ENCODE measurements at places on chromosomes 7 and 10. TPM values are rescaled to one million over a fixed set of nuclear protein-coding genes. Genes with fewer than 3 reads are reported as not detected.
A peak's percentile ranks its signal among the peaks of the same experiment; 100 is the strongest.

GRID1 gene
- total RNA-seq: under 0.01 TPM

TNRC18 gene
- total RNA-seq: 78.0 TPM

CPA2 gene
- 0.32 TPM for total RNA-seq

ABCB4 gene
- under 0.01 TPM for total RNA-seq

TBXAS1 gene
- total RNA-seq: not detected

VPS50 gene
- total RNA-seq: 28.3 TPM

SPDYE16 gene
- not detected for total RNA-seq

LIPF gene
- not detected for total RNA-seq

OPN4 gene
- total RNA-seq: not detected

ZSWIM8 gene
- total RNA-seq: 82.5 TPM

OR2A5 gene
- total RNA-seq: not detected

COL28A1 gene
- under 0.01 TPM for total RNA-seq

- DNase-seq: peak; percentile 49
Measured at GRCh38 chr10:101297901-101298486, 56.0 kb upstream of the BTRC start.

- peak; percentile 90 for DNase-seq
Measured at GRCh38 chr7:2633538-2634266, 1.9 kb downstream of the TTYH3 start.

DNA sequence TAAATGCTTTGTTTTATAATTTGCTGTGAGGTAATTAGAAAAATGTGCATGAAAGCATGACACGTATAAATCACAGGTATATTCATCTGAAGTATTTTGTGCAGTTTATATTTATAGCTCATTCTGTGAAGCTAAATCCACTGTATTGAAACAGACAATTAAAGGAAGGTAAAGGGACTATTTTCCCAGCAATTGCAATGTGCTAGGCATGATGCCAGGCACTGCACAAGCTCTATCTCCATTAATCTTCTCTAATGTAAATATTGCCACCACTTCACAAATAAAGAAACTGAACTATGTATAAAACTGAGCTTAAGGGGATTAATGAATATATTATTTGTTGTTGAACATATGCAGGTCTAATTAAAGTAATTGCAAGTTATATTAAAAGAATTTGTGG is 1012.5 kb downstream of the NRG3 start:
- no peak for DNase-seq

- peak; percentile 71 for DNase-seq
Measured at GRCh38 chr7:17506095-17506494, 207.6 kb downstream of the AHR start.

- DNase-seq: peak; percentile 84
Measured at GRCh38 chr7:151051108-151051507, 2.8 kb downstream of the ASIC3 start.

- DNase-seq: no peak
Measured at GRCh38 chr10:46014683-46015405, 15.6 kb downstream of the NCOA4 start.

DNA sequence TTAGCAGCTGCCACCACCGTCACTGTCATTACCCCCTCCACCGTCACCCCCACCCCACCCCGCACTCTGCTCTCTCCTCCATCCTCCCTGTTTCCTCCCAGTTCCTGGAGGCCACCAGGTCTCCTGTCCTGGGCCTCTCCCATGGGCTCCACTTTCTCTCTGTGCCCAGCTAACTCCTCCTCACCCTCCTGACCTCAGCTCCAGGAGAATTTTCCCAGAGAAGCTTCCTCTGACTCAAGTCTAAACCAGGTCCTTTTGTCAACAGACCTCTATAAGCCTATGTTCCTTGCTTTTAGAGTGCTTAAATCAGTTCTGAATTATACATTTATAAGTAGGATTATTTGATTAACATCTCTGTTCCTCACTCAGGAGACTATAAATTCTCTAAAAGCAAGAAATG is 150.0 kb downstream of the ARHGAP12 start:
- no peak for DNase-seq

DNA sequence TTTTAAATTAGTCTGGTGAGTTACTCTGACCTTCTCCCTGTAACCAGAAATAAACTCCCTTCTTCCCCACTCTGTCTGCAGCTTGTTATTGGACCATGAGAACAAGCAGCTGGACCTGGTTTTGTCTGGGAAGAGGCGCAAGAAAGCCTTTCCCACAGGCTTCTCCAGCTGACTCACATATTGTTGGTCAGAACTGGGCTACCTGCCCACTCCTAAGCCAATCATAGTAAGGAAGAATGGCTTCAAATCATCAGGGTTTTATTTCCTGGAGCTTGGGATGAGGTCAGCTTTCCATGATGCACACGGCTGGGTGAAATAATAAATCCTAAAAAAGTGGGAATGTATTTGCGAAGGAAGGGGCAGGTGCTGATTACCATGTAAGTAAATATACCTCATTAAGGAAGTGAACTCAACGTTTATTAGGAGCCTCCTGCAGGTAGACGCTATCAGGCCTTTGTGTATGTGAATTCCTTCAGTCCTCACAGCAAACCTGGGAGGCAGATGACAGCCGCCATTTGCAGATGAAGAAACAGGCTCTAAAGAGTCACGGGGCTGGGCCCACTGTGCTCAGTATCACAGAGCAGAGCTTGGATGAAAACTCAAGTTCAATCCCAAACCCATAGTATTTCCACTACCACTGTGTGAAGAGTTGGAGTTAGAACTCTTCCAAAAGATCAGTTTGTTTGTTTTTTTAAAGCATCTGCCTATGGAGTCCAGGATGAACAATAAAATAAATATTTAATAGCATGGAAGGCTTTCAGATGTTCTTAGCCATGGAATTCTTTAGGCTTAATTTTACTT is 32.8 kb downstream of the IL15RA start:
- peak; percentile 100 for DNase-seq

DNA sequence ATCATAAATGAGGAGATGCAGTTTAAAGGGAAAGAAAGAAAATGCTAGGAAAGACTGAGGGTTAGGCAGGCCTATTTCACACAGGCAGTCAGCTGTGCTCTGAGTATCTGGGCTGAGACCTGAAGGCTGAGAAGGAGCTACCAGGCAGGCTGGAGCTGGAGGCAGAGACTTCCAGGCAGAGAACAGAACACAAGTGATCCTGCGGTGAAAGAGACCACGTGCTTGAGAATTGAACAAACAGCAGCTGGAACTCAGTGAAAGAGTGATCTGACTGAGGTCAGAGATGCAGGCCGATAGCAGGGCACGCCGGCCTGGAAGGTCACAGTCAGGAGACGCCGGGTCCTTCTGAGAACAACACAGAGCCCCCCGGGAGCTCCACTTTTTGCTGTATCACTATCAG is 147.8 kb downstream of the ADAM12 start:
- DNase-seq: peak; percentile 70

GRCh38 chr10:46020344-46020657 is 10.1 kb downstream of the NCOA4 start:
- no peak for DNase-seq

DNA sequence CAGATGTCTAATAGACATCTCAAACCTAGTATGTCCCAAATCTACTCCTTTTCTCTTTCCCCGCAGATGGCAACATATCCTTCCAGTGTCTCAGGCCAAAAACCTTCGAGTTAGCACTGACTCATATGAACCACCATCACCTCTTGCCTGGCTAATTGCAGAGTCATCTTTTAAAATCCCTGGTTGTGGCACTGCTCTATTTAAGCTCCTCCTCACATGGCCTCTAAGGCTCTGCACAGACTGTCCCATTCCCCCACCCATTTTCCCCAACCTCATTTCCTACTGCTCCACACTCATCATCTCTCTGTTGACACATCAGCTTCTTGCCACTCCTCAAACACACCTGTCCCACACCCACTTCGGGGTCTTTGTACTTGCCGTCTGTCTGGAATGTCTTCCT is 16.8 kb upstream of the HBP1 start:
- peak; percentile 44 for DNase-seq

DNA sequence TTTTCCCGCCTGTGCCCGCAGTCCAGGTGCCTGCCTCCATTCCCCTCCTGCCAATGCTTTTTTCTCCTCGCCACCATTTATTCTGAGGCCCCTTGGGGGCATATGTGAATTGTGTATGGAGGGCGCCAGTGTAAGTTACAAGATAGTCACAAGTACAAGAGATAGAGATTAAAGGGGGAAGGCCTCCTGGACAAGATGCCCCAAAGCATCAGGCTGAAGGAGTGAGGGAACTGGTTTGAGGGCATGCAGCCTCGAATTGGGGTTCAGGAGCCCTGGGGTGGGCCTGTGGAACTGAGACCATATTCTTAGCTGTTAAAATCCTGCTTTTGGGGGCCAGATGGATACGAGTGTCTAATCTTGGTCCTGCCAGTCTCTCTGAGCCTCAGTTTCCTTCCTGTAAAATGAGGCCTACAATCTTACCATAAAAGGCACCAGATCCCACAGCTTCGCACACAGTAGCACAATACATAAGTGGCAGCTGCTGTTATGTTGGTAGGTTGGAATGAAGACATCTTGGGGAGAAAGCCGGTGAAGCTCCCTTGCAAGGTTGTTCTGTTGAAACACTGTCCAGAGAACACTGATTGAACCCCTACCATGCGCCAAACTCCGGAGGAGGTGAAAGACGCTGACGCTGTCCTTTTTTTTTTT is 545 bp upstream of the COMTD1 start:
- DNase-seq: no peak

GRCh38 chr7:98841179-98841997 is 28.4 kb downstream of the TMEM130 start:
- DNase-seq: peak; percentile 78

DNA sequence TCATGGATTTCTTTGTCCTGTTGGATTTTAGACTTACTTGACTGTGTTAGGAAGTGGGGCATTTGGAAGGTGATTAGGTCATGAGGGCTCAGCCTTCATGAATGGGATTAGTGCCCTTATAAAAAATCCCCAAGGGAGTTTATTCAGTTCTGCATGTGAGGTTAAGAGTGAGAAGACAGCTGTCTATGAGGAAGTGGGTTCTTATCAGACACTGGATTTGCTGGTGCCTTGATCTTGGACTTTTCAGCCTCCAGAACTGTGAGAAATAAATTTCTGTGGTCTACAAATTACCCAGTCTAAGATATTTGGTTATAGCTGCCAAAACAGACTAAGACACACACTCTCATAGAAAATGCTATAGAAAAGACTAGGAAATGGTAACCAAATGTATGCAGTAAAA is 724.7 kb upstream of the FZD8 start:
- peak; percentile 34 for DNase-seq

DNA sequence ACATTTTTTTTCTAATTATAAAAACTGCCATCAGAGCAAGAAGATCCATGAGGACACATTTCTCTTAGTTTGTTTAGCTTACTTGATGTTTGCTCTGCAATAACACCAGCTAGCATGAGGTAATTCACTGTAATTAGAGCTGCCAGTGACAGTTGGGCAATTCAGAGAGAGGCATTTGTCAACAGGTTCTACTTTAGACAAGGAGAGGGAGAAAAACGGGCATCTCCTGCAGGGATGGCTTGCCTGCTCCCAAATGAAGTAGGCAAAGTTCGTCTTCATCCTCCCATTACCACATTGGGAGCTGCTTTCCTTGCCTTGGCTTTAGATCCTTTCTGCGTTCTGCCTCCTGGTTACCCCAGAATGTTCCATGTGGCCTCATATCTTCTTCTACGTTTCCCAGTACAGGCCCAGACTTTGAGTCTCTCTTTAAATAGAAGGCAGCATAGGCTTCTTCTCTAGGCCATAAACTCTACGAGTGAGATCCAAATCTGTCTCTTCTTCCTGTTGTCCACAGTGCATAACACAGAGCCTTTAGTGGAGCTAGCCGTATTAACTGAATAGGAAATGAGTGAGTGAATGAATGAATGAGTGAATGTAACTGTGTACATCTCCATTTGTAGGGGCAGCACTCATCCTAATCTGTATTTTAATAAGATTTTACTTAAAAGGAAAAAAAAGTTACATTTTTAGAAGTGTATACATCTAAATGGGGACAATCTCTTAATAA is 21.2 kb downstream of the ASB15 start:
- DNase-seq: peak; percentile 60

DNA sequence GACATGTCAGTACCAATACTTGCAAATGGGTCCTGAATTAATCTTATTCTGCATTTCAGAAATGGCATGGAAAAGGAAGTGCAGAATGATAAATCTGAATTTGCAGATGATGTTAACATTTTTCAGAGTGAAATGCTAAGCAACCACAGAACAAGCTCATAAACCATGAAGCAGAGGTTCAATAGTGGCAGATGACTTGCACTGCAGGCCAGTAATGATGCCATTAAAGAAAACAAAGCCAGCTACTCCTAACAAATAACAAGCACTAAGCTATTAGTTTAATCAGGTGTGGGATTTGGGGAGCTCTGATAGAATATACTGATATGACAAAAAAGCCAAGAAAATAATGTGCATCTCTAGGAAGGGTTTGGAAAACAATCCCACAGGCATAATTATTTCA is 85.4 kb downstream of the FAM13C start:
- DNase-seq: no peak

GRCh38 chr7:114865564-114865963 is 56.3 kb upstream of the MDFIC start:
- peak; percentile 75 for DNase-seq

DNA sequence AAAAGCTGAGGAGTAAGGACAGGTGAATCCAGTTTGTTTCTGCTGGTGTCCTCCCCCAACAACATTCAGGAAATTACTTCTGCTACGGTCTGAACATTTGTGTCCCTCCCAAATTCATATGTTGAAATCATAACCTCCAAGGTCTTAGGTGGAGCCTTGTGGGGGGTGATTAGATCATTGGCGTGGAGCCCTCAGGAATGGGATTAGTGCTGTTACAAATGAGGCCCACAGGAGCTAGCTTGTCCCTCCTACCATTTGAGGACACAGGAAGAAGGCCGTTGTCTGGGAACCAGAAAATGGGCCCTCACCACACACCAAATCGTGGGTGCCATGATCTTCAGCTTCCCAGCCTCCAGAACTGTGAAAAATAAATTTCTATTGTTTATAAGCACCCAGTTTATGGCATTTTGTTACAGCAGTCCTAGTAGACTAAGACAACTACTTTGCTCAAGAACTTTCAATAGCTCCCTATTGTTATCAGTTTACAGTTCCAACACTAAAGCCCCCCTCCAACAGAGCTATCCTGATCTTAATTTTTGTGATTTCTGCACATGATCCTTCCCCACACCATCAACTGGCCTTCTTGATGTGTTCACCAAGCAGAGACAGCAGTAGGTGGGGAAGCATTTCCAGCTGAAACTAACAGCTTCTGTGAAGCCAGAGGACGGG is 2.1 kb upstream of the LRMDA start:
- DNase-seq: no peak

GRCh38 chr7:16982640-16983350 is 101.0 kb upstream of the AGR3 start:
- peak; percentile 66 for DNase-seq

GRCh38 chr7:70717553-70718329 is 414.2 kb upstream of the GALNT17 start:
- DNase-seq: no peak

GRCh38 chr7:1500064-1500807 is 4.0 kb downstream of the INTS1 start:
- DNase-seq: no peak

DNA sequence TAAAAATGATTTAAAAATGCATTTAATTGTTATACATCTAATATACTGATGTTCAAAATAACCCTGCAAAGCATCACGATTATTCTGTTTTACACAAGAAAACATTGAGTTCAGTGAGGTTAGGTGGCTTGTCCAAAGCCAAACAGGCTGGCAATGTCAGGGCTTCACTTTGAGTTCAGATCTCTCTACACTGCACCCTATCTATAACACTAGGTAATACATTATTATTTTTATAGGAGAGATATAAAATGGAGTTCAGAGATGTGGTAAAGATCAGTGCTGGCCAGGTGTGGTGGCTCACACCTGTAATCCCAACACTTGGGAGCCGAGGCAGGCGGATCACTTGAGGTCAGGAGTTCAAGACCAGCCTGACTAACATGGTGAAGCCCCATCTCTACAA is 165.9 kb upstream of the MYO3A start:
- DNase-seq: no peak
